Transverse colon (tissue), 4 donors: ENCODE measurements at places on chromosomes 4 and X. TPM values are rescaled to one million over a fixed set of nuclear protein-coding genes. Genes with fewer than 3 reads are reported as not detected.

The F8A3 gene
- not detected for total RNA-seq

The SPP1 gene
- total RNA-seq, result 5.6 TPM

The HSFX2 gene
- total RNA-seq, result not detected

The C1QTNF7 gene
- not detected for total RNA-seq

The CT45A10 gene
- not detected for total RNA-seq

The FAM241A gene
- 4.4 TPM for total RNA-seq

The PASD1 gene
- total RNA-seq, result not detected

The DCAF16 gene
- total RNA-seq, result 9.0 TPM

The TSPAN7 gene
- 111 TPM for total RNA-seq

The DCAF12L2 gene
- not detected for total RNA-seq

The BMPR1B gene
- total RNA-seq, result not detected

The SERPINA7 gene
- total RNA-seq, result not detected

The PCDH7 gene
- total RNA-seq, result 29.7 TPM

The NSG1 gene
- total RNA-seq, result 2.7 TPM

The AADAT gene
- not detected for total RNA-seq

The NUDT10 gene
- total RNA-seq, result not detected

The ANKRD50 gene
- 14.9 TPM for total RNA-seq

The NUDT11 gene
- total RNA-seq, result 1.4 TPM

The SLC10A4 gene
- not detected for total RNA-seq

The DCAF4L1 gene
- 0.32 TPM for total RNA-seq

The TEX13B gene
- not detected for total RNA-seq

The MAP7D2 gene
- total RNA-seq, result not detected

The ASMT gene
- total RNA-seq, result not detected

The ELF4 gene
- 20.1 TPM for total RNA-seq

The CSN1S1 gene
- total RNA-seq, result not detected

The STPG2 gene
- 0.79 TPM for total RNA-seq

The USP11 gene
- total RNA-seq, result 45.3 TPM

The PROM1 gene
- 170 TPM for total RNA-seq

The HTN1 gene
- total RNA-seq, result not detected

The SUPT20HL2 gene
- not detected for total RNA-seq

The PRKG2 gene
- total RNA-seq, result 16.0 TPM

The RTL3 gene
- 1.1 TPM for total RNA-seq

The GNRHR gene
- not detected for total RNA-seq

The PHEX gene
- 0.20 TPM for total RNA-seq

The TBC1D9 gene
- total RNA-seq, result 17.5 TPM

The VCX3B gene
- total RNA-seq, result not detected

The PLP1 gene
- total RNA-seq, result 4.4 TPM

The SLC49A3 gene
- total RNA-seq, result 11.3 TPM

The MID2 gene
- total RNA-seq, result 19.1 TPM

The VSIG1 gene
- not detected for total RNA-seq

The RHOH gene
- total RNA-seq, result not detected

The TCP11X2 gene
- total RNA-seq, result not detected

The SCD5 gene
- total RNA-seq, result 1.5 TPM

The BEX2 gene
- 8.7 TPM for total RNA-seq

The SMIM10L2A gene
- not detected for total RNA-seq

The PCDH10 gene
- 0.37 TPM for total RNA-seq

The TGIF2LX gene
- not detected for total RNA-seq

The DMP1 gene
- total RNA-seq, result not detected

The CD40LG gene
- not detected for total RNA-seq

The DNAAF6 gene
- not detected for total RNA-seq

The BCORL1 gene
- 9.4 TPM for total RNA-seq

The DKK2 gene
- total RNA-seq, result not detected

The MCTS1 gene
- total RNA-seq, result 0.80 TPM

The NSUN7 gene
- 23.7 TPM for total RNA-seq
